Cortex of kidney (tissue), 1 donor: ENCODE measurements at places on chromosomes 13 and 19.
A peak's percentile ranks its signal among the peaks of the same experiment; 100 is the strongest.

DNA sequence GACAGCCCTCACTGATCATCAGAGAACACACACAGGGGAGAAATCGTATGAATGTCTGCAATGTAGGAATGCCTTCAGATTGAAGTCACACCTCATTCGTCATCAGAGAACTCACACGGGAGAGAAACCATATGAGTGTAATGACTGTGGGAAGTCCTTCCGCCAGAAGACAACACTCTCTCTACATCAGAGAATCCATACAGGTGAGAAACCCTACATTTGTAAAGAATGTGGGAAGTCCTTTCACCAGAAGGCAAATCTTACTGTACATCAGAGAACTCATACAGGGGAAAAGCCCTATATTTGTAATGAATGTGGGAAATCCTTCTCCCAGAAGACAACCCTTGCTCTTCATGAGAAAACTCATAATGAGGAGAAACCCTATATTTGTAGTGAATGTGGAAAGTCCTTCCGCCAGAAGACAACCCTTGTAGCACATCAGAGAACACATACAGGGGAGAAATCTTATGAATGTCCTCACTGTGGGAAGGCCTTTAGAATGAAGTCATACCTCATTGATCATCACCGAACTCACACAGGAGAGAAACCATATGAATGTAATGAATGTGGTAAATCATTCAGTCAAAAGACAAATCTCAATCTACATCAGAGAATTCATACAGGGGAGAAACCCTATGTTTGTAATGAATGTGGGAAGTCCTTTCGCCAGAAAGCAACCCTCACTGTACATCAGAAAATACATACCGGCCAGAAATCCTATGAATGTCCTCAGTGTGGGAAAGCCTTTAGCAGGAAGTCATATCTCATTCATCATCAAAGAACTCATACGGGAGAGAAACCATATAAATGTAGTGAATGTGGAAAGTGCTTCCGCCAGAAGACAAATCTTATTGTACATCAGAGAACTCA, 32.5 kb downstream of the ZNF567 start:
- DNase-seq, result no peak

- DNase-seq, result no peak
Measured at GRCh38 chr19:3210347-3211017, 14.0 kb upstream of the CELF5 start.

DNA sequence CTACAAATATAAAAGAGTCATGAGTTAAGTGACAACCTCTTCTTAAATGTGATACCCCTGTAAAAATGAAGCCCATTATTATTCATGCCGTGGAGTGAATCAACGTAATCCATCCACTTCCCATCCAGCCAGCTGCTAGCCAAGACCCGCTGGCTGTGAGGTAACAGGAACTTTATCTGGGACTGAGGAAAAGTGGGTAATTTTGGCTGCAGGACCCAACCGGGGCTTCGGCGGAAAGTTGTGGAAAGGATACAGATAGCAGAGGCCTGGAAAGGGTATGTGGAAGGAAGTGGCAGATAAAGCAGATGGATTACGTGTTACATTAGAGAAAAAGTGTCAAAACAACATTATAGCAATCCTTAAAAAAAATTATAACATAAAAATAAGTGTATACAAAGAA, 48.3 kb downstream of the SLC7A1 start:
- DNase-seq, result no peak

GRCh38 chr19:16595097-16595496, 22.9 kb upstream of the SLC35E1 start:
- no peak for DNase-seq

DNA sequence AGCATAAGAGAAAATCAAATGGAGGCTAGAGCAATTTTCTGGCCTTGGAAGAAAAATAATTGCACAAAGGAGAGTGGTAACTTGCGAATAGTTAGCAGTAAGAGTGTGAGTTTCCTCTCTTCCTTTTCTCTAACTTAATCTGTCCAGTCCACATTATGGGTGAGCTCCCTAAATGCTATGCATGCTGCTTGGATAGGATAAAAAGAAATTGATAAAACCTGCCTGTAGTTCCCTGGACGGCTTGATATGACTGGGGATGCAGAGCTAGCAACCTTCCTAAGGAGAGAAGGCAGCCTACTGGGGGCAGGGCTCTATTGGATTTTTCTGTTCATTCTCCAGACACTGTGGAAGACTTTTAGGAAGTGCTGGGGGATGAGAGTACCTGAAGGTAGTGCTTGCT, 311.3 kb downstream of the LMO7 start:
- DNase-seq, result no peak

DNA sequence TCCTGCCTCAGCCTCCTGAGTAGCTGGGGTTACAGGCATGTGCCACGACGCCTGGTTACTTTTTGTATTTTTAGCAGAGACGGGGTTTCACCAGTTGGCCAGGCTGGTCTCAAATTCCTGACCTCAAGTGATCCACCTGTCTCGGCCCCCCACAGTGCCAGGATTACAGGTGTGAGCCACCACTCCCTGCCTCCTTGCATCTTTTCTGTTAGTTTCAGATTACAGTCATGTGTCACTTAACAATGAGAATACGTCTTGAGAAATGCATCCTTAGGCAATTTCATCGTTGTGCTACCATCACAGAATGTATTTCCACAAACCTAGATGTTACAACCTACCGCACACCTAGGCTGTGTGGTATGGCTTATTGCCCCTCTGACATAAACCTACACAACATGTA, 180.4 kb downstream of the TM9SF2 start:
- no peak for DNase-seq

- no peak for DNase-seq
Measured at GRCh38 chr13:85427416-85427815, 371.8 kb downstream of the SLITRK6 start.

DNA sequence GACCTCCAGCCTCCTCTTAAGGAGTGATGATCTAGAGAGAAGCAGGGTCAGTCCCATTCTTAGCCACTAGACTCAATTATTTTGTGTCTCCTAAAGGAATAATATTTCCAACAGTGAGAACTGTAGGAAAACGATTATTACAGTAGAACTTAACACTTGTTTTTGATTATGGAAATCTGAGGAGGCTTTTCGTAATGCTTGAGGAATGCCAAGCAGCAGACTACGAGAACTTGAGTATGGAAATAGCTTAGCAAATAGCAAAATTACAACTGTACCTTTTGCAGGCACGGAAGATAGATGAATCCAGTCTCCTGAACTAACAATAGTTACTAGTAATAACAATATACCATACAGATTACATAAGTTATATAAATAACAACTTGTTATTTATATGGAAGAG, 12.2 kb downstream of the BRD4 start:
- no peak for DNase-seq

DNA sequence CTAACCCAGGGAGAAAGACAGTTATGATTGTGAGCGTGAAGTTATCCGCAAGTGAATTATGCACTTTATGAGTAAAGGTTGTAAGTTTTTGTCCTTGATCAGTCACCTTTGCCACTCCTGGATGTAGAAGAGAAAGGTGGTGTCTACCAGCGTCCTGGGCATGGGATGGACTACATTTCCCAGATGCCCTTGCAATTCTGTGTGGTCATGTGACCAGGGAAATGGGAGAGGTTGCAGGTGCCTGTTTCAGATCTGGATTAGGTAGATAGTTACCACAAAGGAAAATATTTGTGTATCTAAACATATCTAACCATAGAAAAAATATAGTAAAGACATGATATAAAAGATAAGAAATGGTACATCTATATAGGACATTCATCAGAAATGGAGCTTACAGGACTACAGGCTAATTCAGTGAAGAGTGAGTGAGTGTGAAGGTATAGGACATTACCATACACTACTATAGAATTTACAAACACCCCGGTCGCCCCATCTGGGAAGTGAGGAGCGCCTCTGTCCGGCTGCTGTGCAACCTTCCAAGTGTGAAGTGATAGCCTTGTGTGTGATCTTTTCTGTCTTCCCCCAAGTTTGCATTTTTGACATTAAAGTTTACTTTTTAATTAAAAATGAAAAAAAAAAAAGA, 51.6 kb upstream of the CACNA1A start:
- no peak for DNase-seq

DNA sequence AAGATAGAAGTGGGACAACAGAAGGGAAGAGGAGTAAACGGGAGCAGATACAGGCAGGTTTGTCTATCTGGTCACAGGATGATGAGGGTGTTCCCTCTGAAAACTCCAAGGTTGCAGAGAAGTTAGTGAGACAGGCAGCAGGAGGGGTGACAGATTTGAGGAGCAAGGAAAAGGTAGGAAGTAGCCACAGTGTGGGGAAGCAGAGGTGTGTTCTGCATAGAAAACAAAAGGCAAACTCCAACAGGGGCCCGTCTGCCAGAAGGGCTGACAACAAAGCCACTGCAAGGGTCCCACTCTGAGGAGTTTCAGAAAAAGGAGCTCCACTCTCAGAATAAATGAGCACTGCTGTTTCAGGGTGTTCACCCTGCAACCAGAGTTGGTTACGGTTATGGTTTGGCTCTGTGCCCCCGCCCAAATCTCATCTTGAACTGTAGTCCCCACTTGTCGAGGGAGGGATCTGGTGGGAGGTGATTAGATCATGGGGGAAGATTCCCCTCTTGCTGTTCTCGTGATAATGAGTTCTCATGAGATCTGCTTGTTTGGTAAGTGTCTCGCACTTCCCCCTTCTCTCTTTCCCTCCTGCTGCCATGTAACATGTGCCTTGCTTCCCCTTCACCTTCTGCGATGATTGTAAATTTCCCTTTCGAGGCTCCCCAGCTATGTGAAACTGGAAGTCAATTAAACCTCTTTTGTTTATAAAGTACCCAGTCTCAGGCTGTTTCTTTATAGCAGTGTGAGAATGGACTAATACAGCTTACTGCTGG, 32.1 kb downstream of the SMAD9 start:
- DNase-seq, result no peak

GRCh38 chr13:54486421-54487166, 1458.0 kb downstream of the OLFM4 start:
- no peak for DNase-seq

- no peak for DNase-seq
Measured at GRCh38 chr13:40671956-40672764, 5.7 kb upstream of the FOXO1 start.

- DNase-seq, result no peak
Measured at GRCh38 chr13:52933547-52934210, 85.2 kb upstream of the PCDH8 start.

GRCh38 chr19:7442423-7442822, 46.4 kb downstream of the PEX11G start:
- no peak for DNase-seq

GRCh38 chr13:65595916-65596315, 1634.2 kb downstream of the PCDH9 start:
- no peak for DNase-seq

GRCh38 chr13:92379371-92379770, 847.2 kb upstream of the GPC6 start:
- no peak for DNase-seq

GRCh38 chr13:75324413-75324940, 157.5 kb downstream of the TBC1D4 start:
- no peak for DNase-seq

GRCh38 chr13:40494513-40494912, 171.9 kb downstream of the FOXO1 start:
- no peak for DNase-seq

DNA sequence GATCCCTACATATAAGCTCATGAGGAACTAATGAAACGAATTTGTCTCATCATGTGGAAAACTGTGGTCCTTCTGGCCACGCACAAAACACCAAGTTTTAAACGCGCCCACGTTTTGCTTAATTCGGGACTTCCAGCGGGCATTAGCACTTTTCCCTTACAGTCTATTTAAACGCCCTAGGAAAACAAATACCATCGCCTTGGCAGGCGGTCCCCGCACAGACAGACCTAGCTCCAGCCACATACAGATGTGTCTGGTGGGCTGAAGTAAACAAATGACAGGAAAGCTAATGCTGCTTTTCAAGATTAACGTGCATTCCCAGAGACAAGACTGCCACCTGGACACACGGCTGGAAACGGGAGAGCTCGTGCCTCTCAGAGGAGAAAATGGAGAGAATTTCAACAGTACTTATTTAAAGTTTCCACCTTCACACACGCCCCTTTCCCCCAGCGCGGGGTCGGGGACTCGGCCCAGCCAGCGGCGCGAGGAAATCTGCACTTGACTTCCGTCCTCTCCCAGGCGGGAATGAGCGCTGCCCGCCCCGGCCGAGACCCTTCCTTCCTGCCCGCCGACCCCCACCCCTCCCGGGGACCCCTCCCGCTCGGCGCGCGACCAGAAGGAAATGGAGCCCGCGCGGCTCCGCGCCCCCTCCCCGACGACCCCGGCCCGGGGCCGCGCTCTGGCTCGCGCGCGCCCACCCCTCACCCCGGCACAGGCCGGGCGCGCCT, 931 bp downstream of the USP12 start:
- DNase-seq, result peak; percentile 15

GRCh38 chr13:102598061-102598460, 1.3 kb downstream of the TPP2 start:
- DNase-seq, result no peak

- DNase-seq, result no peak
Measured at GRCh38 chr19:4571305-4571917, 11.9 kb upstream of the SEMA6B start.

DNA sequence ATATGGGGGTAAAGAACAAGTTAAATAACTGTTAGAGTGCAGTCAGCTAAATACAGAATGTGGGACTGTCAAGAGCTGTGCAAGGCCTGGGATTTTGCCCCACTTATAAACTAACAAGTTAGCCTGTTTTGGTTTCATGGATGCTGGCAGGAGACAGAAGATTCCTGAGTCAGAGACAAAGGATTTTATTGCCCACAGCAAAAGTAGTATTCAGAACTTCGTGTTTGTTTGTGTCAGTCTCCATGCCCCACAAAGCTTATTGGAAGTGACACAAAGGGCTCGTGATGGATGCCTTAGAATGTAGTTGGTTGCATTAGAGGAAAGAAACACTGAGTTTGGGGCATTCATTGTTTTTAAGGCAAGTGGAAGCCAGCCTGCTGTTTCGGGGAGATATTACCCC, 22.2 kb upstream of the SPRYD7 start:
- no peak for DNase-seq

DNA sequence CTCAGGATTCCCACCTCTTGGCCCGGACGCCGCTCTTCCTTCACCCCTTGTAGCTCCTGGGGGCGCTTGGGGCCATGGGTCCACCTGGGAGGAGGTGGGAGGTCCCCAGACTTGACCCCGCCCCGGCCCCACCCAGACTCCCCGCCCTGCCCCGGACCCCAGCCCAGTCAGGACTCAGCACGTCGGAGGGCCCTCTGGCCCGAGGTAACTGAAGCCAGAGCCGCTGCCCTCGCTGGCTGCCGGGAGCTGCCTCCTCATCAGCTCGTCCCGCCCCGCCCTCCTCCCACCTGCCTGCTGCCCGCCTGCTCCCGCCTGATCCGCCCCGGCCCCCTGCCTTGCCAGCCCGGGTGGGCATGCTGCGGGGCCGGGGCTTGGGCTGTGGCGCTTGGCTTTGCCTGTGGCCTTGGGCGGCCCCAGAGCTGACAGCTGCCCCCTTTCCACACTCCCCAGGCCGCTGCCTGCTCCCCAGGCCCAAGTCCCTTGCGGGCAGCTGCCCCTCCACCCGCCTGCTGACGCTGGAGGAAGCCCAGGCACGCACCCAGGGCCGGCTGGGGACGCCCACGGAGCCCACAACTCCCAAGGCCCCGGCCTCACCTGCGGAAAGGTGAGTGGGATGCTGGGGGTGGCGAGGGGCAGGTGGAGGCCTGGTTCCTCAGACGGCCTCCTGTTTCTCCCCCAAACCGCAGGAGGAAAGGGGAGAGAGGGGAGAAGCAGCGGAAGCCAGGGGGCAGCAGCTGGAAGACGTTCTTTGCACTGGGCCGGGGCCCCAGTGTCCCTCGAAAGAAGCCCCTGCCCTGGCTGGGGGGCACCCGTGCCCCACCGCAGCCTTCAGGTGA, 9.4 kb downstream of the ARHGAP33 start:
- no peak for DNase-seq
